ENCODE measurements at places on chromosomes 6 and 20.
A peak's percentile ranks its signal among the peaks of the same experiment; 100 is the strongest.

GRCh38 chr6:153476243-153476642, 345.2 kb upstream of the RGS17 start:
- DNase-seq, result no peak

- peak; percentile 54 for DNase-seq
Observed at GRCh38 chr6:37696220-37696840, 1.4 kb downstream of the MDGA1 start.

- DNase-seq, result no peak
Observed at GRCh38 chr6:111410371-111410770, 72.6 kb downstream of the REV3L start.

- DNase-seq, result peak; percentile 58
Observed at GRCh38 chr6:4155848-4156466, 20.6 kb upstream of the ECI2 start.

GRCh38 chr6:42378536-42378935, 73.2 kb downstream of the TRERF1 start:
- no peak for DNase-seq

- no peak for DNase-seq
Observed at GRCh38 chr20:48820649-48820973, 7.2 kb downstream of the PREX1 start.

GRCh38 chr20:4829514-4830215, 108.0 kb downstream of the PRND start:
- no peak for DNase-seq

DNA sequence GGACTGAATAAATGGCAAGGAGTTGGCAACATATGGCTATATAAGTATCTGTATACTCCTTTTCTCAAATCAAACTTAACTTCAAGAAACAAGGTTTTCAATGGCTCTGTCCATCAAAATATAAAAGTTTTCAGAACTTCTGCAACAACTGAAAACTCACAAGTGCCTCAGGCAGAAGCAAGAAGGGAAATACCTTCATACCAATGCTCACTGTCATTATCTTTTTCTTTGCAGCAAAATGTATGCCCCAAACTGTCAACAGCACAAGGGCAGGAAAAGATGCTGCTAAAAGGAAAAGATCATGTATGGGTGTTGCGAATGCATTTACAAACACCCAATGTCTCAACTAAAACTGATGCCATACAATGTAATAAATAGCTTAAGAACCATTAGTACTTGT, 45.9 kb downstream of the PTPRK start:
- no peak for DNase-seq

DNA sequence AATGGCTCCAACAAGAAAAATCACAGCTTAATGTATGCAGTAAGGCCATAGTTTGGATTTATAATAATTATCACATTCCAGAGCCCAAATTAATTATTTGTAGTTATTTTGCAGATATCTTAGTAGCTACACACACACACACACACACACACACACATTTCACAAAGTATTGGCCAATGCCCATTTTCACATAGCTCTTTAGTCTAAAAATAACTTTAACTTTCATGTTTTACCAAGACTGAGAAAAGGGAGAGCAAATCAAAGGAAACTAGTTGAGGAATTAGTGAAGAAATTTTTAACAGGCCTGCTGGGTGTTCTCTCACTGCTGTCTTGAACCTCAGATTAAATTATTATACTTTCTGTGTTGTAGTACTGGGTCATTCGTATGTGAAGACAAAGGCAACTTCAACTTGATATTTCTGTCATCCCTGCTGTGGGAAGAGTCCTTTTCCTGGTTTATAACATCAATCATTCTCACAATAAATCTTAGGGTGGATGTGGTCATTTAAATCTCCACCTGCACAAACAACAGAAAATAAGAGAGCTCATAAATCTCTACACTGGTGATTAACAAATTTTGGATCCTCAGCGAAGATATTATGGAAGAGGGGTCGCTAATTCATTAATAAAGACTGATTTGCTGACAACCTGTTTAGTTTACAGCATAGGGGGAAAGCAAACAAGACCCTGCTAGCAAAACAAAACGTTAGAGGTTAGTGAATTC, 1.6 kb upstream of the TCF21 start:
- DNase-seq, result no peak

DNA sequence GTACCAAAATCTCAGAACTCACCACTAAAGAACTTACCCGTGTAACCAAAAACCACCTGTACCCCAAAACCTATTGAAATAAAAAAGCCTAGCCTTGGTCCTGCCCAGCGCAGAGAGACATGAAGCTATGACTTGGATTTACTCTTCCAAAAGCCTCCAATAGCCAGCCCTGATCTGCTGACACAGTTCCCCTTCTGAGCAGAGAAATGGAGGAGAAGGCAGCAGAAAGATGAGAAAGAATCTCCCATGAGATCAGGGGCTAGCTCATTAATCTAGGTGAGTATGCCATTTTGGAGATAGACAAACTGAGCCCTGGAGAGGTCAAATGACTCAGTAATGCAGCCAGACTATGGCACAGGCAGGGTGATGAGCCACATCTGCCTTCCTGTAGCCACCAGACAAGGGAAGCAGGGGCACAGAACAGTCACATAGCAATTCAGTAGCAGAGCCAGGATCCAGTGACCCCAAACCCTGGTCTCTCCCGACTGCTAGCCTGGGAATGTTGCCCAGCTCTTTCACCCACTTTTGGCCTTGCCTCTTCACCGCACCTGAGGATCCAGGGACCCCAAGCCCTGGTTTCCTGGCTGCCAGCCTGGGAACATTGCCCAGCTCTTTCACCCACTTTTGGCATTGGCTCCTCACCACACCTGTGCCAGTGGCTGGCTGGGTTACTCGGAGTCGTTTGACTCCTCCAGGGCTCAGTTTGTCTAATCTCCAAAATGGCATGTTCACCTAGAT, 7.2 kb upstream of the SDCBP2 start:
- no peak for DNase-seq

GRCh38 chr20:31764641-31765305, 25.7 kb downstream of the TPX2 start:
- DNase-seq, result no peak

DNA sequence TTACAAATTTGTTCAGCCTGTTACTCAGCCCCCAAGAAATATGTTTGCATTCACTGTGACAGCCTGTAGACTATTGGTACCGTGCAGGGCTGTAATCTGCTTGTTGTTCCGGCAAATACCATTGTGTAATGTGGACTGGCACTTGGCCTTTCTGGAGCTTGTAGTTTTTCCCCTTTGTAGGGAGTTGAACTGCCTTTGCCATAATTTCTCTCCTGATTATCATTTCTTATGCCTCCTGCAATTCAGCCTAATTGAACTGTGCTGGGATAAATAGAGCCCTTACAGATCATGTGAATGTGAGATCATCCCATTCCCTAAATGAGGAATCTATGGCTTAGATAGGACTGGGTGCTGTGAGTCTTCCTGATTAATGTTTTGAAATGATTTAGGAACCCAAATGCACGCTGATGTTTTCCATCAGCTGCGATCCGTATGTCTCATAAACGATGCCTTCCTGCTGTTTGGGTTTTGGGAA, 185.1 kb downstream of the JARID2 start:
- no peak for DNase-seq

- no peak for DNase-seq
Observed at GRCh38 chr20:59662161-59662560, 57.8 kb downstream of the PHACTR3 start.

- DNase-seq, result no peak
Observed at GRCh38 chr6:10268611-10269310, 146.1 kb downstream of the TFAP2A start.

- DNase-seq, result no peak
Observed at GRCh38 chr20:19508449-19508848, 249.6 kb upstream of the RIN2 start.

DNA sequence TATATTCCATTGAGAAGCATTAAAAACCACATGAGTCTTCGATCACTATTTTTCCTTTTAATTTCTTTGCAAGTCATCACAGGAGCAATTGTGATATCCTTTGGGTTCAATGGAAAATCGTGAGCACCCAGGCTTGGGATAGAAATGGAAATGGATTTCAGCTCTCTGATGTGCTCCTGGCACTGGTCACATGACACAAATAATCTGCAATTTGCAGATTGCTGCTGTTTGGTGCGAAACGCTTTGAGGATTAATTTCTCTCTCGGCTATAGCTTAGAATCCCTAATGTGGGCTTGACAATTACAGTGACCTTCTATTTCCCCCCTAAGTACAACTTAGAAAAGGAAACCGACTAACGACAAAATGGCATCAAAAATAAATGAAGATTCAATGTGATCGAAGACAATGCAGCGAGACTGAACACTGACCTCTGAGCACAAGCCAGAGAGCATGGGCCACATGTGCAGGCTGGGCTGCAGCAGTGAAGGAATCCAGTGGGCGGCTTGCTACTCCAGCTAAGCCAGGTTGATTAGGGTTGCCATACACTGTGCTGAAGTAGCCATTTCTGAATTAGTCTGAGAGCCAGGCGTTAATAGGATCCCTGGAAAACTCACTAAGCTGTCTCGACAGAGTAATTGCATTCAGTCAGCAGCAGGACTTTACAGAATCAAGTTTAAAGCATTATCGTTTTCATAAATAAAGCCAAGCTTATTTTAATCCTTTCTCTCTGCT, 301.8 kb upstream of the AGPAT4 start:
- no peak for DNase-seq

DNA sequence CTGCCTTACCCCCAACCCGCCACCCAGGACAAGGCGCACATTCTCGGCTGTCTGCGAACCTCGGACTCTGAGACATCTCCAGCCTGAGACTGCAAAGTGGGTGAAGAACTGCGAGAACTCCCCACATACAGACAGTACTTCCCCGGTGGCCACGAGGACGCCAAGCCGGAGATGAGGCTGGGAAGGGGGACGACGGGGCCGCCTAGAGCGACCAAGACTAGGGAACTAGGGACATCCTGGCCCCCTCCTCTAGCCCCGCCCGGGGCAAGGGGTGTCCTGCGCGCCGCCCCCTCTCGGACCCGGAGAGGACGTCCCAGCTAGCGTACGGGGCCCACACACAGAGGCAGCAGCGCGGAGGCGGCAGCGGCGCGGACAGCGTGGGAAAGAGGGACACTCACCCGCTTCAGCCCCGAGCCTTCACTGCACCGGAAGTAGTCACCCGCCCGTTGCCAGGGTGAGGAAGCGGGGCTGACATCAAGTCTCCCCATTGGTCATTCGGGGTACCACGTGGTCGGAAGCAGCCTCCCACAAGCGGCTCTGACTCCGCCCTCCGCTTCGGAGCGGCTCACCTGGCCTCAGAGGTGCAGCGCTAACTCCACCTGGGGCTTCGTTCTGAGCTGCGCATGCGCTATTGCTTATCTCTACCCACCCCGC, at the start of gene TASP1:
Gene TASP1, minus strand, starts transcription at position 437 of the 654 bp plus-strand sequence. CDS start 8,854 bp downstream, outside the sequence.
- DNase-seq, result peak; percentile 98
